ENCODE measurements at places on chromosomes 7 and 10.

DNA sequence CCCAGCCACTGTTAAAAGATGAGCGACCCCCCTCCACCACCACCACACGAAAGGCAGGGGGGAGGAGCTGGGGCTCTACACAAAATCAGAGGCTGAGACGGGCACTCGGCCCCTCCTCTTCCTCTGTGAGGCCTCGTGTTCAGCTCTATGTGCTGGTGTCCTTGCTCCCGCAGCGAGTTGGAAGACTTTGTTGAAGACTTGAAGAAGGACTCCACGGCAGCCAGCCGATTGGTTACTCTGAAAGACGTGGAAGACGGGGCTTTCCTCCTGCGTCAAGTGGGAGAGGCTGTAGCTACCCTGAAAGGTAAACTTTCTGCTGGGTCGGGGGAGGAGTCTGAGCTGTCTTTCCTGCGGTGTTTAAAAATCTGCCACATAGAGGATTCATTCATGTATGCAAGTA, 203.7 kb downstream of the ARHGAP21 start:
- no peak for DNase-seq

GRCh38 chr10:91592266-91592975, 40.5 kb downstream of the PPP1R3C start:
- DNase-seq = no peak

DNA sequence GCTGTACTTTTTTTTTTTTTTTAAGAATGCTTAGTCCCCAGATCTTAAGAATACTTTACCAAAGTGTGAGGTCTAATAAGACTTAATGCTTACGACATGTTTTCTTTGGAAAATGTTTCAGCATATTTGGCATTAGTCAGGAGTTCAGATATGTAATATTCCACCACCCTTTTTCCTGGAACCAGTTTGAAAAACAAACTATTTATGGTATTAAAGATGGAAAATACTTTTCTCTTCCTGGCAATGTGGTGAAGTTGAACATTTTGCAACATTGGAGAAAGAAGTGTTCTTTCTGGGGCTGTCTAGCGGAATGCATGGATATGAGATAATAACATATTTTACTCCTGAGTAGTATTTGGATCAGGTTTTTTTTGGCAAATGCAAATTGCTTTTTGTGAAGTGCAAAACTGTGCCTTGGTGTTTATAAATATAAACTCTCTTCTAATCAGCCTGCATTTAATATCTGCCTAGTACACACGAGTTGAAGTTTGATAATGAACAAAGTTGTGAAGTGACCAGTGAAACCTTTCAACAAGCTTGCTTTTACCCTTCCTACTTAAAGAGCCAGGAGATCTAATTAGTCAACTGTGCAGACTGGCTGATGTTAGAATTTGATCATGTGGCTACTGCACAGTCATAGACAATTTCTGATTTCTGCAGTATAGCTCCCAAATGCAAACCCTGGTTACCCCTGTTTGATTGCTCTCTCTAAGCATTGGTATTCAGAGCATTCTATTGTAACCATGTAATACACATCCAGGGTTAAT, 20.9 kb downstream of the MAP3K8 start:
- no peak for DNase-seq

DNA sequence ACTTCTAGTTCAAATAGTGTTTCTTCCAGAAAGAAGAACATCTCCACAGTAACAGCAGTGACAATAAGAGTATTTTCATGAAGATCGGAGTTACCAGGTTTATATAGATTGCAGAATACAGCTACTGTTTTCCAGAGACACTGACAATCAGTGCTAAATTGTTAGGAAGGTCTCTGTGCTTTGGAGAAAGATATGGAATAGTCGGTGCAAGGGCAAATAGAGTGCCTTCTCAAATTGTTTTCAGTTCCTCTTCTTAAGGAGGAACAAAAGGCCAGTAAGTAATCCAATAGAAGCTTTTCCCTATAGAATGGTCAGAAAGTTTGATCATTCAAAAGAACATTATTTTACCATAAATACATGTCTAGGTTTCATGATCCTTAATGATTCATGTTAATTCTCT, 2.6 kb upstream of the KIAA1217 start:
- no peak for DNase-seq

- DNase-seq = no peak
Measured at GRCh38 chr10:126536656-126537055, 133.8 kb downstream of the C10orf90 start.

DNA sequence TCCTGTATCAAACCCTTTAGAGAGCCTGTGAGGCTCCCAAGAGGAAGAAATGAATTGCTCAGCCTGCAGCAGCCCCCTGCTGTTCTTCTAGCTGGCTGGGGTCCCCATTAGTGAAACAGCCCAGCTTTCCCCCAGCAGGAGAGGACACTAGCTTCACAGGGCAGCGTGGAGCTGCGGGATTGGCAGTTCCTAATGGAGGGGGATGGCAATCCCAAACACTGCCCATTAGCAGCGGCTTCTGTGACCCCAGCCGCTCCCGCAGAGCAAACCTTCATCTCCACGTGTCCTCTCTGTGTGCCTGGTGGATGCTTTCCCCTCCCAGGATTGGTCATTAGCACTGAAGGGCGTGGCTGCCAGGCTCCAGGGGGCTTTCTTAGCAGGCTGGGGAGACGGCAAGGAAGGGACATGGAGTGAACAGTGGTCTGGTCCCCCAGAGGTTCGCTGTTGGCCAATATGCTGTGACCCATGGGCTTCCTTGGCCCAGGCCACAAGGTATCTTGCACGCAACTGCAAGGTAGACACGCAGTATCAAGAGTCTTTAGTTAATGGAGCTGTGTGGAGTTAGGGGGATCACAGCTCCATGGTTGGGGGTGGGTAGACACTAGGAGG, 322.5 kb upstream of the ZMIZ1 start:
- DNase-seq = no peak

DNA sequence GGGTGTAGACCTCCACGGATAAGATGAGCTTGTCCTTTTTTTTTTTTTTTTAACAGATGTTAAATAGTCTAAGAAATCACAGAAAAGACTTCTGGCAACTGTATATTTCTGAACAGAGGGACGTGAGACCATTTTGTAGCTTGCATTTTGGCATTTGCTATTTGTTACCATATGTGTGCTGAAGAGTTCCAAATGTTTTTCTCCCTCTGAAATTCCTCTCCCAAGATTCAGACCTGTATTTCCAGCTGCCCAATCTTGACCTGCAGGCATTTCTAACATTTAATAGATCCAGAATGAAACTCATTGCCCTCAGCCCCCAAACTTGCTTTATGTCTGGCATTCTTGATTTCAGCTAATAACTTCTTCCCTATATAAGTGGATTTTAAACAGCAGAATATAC, 223.1 kb upstream of the FZD1 start:
- no peak for DNase-seq

Measured in GM19239 (cell line).